Bone marrow (tissue), 2 donors: ENCODE measurements at places on chromosomes 7 and 10.

DNA sequence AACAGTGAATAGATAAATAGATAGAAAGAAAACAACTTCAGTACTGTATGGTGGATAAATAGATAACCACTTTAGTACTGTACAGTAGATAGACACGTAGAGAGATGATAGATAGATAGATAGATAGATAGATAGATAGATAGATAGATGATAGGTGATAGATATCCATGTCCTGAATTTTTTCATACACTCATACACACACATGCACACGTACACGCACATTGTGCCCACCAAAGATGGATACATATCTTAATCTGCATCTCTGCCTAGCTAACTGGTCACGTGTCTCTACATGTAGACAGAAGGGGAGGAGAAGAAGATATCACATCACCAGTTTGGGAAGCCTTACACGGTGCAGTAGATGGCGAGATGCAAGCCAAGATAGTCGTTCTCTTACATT lies 99.2 kb downstream of the ARID5B start:
- DNase-seq = no peak

GRCh38 chr10:70769121-70769520 lies 16.1 kb downstream of the TBATA start:
- DNase-seq = no peak

DNA sequence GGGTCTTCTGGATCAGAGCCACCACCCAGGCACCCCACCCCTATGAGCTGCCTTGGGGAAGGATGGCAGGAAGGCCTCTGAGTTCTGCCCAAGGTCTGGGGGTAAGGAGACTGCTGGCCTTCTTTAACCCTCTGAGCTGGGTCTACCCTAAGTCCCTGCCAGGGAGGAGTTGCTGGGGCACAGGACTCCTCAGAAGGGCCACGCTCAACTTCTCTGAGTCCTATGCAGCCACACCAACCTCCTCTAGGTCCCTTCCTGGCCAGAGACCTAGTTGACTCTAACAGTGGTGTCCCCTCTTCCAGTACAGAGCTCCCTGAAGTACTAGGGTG lies 2.6 kb upstream of the NEURL1 start:
- no peak for DNase-seq

GRCh38 chr10:16195894-16196293 lies 240.9 kb upstream of the PTER start:
- DNase-seq = no peak

GRCh38 chr10:100346351-100346764 lies 675 bp upstream of the SCD start:
- peak; percentile 20 for DNase-seq

GRCh38 chr7:17299483-17299991 lies 1.1 kb downstream of the AHR start:
- DNase-seq = peak; percentile 17

GRCh38 chr7:79217468-79217867 lies 236.0 kb downstream of the MAGI2 start:
- no peak for DNase-seq

GRCh38 chr7:24058953-24059352 lies 225.0 kb upstream of the NPY start:
- DNase-seq = no peak

DNA sequence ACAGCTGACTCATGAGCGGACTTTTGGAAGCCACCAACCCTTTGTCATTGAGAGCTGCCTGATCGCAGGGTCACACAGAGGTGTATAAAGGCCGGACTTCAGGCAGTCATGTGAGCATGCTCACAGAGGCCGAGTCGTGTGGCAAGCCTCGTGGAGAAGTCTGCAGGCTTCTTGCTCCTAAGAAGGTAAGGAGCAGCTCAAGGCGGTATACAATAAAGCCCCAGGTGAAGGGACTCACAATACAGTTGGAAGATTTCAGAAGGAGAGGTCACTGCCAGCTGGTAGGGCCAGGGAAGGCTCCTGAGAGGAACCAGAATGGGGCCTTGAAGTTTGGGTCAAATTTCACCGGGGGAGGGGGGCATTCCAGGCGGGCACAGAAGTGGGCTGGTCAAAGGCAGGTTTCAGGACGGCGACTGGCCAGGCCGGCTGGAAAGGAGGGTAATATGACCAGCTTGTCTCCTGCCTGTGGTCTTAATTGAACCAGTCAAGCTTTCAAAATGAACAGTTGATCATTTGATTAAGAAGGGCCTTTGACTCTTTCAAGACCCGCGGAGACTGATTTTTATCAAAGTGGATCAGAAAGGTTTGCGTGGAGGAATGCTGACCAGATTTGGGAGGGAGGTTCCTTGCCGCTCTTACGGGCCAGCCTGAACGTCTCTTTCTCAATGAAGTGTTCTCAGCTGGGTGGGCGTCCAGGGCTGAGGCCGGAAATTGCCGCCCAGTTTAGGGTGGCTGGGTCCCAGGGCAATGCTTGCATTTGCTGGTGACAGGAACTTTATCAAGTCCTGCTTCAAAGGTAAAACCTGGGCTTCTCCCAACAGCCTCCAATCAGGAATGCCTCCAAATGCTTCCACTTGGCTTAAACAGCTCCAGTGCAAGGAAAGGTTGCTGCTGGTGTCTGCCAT lies 178.6 kb downstream of the EMX2 start:
- DNase-seq = no peak

DNA sequence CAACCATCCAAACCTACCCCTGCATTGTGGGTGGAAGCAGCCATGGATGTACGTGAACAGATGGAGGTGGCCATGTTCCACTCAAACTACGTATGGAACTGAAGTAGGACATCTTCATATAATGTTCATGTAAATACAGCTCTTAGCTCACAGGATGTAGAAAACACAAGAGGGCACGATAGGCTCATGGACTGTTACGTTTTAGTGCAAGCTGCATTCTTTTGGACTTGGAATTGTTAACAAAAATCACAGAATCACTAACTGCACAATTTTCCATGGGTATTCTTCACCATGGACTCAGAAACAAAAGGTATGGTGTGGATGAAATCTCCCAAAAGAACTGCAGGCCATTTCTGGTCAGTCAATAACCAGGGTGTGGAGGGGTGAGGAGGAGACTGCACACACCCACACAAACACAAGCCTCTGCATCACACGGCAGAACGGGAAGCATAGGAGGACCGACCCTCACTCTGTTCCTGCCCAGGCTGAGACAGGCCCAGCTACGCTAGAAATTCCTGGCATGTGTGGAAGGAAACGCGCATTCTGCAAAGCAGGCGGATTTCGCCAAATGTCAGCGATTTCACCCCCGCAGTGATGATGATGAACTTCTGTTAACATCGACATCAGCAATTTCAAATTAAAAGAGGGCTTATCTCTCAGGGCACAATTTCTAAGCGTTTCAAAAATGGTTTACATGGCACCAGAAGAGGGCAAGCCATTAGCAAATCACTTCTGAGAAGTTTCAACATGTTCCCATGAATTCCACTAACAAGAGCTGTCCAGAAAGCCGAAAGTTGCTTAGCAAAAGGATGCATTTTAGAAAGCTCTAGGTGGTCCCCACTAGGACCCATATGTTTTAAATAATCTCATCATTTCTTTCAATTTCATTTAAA lies 149.0 kb downstream of the TNS3 start:
- no peak for DNase-seq

DNA sequence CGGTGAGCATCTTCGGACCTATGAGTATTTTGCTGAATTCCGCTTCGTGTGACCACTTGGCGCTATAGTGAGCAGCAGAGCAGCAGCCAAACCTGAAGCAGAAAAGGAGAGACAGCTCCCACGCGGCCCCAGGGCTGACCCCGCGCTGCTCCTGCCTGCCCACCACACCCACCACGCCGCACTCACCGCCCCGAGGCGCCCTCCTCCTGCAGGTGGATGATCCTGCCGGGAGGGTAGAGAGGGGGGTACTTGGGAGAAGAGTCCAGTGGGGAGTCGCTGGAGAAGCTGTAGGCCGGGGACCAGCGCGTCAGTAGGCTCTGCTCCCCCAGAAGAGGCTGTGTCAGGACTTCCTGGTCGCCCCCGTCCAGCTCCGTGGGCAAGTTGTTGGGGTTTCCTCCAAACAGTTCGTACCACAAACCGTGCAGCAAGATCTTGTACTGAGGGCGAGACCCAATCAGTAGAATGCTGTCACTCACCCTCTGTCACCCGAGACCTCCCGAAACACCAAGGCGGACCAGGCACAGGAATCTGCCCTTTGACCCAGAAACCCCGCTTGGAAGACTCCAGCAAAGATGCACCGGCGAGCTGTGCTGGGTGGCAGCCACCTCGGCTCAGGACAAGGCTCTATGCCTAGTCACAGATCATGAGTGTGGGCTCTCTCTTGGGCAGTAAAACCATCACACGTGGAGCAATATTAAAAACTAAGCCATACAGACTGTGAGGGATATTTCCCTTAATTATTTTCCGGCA lies 37.6 kb downstream of the DAGLB start:
- no peak for DNase-seq

DNA sequence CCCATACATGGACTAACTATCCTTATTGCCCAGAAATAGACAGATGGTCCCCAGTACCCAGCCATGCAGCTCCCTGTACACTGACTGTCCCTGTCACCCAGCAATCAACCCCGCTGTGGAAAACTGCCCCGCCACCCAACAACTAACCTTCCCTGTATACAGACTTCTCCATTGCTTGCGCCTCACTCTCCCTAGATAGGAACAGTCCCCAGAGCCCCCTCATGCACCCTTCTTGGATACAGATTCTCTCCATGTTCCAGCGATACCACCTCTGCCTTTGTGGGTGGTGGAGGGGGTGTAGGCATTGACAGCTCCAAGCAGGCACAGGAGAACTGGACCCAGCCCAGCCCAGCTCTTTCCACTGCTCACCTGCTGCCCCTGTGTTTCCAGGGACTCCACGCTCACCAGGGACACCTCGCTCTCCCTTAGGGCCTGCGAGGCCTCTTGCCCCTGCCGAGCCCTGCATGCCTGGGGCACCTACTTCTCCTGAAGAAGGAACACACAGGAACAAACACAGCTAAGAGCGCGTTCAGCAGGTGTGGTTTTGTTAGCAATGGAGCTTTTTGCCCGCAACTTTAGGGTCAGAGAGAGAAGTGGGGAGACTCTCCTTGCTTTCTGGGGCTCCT lies 7.2 kb downstream of the SFTPD start:
- no peak for DNase-seq

DNA sequence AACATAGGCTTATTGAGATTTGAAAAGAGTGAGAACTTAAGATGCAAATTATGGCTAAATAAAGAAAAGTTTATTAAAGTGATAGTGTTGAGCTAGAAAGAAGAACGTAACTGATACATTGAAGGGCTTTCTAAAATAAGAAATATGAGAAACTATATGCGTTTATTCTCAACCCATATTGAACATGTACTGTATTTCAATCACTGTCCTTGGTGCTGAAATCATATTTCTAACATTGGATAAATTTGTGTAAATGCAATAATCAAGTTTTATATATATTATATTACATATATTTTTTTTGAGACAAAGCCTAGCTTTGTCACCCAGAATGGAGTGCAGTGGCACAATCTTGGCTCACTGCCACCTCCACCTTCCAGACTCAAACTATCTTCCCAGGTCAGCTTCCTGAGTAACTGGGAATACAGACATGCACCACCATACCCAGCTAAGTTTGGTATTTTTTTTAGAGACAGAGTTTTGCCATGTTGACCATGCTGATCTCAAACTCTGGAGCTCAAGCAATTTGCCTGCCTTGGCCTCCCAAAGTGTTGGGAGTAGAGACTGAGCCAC lies 1065.8 kb downstream of the REEP3 start:
- no peak for DNase-seq

DNA sequence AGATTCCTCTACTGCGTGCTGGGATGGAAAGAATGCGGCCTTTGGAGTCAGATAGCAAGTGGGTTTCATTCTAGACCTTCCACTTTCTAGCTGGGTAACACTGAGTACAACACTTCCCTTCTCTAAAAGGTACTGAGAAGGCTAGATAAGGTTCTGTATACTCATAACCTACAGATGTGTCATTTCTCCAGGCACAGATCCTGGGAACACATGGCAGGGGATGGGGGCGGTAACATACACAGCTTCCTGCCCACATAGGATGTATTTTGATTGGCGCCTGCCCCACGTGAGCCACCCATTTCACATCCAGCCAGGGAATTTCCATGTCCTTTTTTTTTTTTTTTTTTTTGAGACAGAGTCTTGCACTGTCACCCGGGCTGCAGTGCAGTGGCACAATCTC lies 31.8 kb downstream of the KLRG2 start:
- DNase-seq = no peak

DNA sequence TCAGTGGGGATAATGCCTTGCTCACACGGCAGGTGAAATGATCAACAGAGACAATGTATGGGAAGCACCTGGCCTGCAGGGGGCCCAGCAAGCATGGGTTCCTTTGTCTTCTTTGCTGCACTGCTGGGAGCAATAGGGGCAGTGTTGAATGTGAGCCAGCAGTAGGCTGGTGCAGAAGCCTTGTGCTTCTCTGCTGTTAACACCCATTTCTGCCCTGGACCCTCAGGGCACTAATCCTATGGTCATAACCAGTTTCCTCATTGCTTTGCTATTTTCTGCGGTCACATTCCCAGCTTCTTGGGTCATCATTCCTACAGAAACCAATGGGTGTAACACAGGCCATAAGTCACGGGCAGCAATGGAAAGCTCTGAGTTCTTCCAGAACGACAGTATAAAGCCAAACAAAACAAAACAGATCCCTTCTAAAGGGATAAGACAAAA lies 10.9 kb upstream of the LGI1 start:
- no peak for DNase-seq

DNA sequence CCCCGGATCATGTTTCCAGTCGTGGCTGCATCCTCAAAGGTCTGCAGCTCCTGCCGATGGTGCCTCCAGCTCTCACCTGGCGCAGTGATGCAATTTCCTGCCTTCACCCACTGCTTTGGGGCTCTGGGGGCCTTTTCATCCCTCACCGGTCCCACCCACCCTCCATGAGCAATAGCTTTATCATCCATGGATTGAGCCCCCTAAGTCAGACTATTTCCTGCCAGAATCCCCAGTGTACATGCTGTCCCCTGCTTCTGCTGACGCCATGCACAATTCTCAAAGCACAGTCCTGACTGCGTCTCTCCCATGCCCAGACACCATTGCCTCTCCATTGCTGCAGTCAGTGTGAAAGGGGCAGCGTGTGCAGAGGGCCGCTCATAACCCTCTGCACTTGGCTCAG lies 49.7 kb downstream of the FAM241B start:
- DNase-seq = no peak

DNA sequence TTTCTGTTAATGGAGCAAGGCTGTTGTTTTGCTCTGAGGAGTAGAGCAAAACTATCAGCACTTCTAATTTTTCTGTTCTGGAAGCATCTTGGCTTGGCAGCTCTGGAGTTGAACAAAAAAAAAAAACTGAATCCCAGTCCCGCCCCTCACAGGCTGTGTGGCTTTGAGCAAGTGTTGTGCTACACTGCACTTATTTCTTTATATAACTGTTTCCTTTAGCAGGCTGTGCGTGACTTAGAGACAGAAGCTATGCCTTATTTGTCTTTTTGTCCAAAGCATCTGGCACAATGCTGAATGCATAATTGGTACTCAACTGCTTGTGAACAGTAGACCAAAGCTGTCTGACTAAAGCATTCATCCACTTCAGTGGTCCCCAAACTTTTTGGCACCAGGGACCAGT lies 96.1 kb downstream of the AMPH start:
- DNase-seq = no peak

GRCh38 chr10:52677086-52677485 lies 95.5 kb downstream of the MBL2 start:
- DNase-seq = no peak

GRCh38 chr7:73815436-73815835 lies 15.4 kb upstream of the CLDN4 start:
- DNase-seq = no peak
